HS-5 (cell line): ENCODE measurements at places on chromosomes 5 and 9.

GRCh38 chr9:79471580-79472543, 99.9 kb upstream of the TLE4 start:
- no peak for DNase-seq

DNA sequence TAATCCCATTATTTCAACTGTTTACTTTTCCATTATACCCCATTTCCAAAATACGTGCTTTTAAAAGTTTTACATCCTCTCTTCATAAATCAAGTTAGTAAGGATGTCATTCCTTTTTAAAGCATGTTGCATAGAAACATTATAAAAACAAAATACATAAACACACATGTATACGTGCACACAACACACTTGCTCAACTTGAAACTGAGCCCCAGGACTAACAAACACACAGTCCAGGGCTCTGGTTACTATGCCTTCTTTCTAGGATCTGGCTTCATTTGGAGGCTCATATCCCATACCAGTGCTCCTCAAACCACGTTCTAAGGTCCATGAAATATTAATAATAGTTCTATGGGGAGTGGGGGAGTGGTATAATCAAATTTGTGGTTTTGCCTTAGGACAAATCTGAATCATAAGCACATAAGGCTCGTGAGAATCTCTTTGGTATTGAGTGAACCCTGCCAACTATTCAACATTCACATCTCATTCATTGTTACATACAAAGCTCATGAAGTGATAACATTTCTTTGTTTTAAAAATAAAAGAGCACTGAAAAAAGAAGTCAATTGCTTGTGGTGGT, 55.2 kb downstream of the NFIB start:
- no peak for DNase-seq

DNA sequence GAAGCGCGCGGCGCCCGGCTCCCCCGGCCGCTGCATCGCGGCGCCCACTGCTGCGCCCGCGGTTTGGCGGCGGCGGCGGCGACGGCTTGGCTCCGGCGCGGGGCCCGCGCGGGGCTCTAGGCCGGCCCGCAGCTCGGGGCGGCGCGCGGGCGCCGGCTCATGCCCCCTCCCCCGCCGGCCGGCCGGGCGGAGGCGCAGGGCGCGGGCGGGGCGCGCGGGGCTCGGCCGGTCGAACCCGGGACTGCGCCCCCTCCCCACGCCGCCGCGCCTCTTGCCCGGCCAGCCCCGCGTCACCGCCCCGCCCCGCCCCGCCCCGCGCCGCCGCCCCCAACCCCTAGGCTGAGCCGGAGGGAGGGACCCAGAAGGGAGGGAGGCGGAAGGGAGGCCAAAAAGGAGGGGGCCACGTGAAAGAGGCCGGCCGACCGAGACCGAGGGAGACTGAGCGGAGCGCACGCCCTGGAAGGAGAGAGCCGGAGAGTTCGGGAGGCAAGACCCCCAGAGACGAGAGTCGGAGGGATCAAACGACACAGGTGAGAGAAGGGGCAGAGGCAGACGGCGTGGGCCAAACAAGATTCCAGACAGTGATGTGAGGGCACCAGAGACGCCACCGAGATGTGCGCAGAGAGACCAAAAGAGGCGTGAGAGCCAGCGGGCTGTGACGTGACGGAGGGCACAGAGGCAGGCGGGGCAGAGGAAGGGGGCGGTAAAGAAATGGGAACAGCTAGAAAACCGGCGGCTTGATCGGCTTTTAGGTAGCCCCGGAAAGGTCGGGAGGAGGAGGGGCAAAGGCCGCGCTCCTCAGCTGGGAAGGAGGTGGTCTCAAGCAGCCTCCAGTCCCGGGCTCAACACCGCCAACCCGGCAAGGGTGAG, at the start of gene BARX1:
Gene BARX1, minus strand, starts transcription at position 245 of the 870 bp plus-strand sequence. Its CDS starts 209 bp downstream, at position 36.
- DNase-seq, result no peak

DNA sequence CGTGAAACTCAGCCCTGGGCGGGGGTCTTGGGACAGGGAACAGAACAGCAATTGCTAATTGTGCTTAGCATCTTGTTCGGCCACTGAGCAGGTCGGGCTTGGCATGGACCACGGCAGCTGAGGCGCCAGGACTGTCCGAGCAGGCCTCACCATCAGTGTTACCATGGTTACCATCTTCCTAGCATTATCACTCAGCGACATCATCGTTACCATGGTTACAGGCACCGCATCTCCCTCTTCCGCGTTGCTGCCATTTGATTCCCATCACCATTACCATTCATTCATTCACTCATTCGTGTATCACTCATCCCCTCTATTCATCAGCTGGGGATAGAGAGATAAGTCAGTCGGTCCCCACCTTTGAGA, 81.0 kb upstream of the ZBTB43 start:
- DNase-seq, result no peak

DNA sequence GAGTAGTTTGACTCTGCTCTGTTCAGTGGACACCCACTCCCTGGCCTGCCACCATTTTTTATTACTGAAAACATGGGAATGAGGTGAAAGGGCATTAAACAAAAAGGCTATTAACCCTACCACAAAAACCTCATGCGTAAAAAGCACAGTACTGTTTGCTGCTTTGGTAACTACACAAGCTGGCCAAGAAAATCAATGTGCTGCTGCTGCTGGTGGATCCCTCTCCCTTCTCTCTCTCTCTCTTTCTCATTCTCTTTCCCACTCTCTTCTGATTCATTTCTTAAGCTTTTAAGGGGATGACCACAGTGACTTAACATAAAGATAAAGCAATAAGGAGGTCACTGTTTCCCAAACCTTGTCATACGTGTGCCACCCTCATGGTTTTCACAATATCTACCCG, 183.2 kb upstream of the TBC1D2 start:
- DNase-seq, result no peak

DNA sequence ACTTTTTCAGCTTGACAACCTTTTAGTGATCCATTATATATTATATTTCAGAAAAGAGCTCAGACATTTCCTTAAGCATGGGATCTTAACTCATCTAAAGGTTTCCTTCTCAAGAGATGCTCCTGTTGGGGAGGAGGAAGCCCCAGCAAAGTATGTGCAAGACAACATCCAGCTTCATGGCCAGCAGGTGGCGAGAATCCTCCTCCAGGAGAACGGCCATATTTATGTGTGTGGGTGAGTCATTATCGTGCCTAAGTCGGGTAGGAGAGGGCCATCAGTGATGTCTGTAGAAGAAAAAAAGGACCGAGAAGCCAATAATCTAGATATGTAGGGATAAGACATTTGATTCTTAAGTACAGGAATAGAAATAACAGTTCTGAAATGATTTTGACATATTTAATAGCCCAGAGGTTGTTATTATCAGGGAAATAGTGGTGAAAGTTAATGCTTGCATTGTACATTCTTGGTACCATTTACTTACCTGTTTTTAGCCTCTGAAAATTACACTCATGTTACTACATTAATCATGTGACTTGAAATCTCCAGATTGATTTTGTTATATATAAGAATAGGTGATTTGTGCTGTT, 28.2 kb downstream of the MTRR start:
- no peak for DNase-seq

DNA sequence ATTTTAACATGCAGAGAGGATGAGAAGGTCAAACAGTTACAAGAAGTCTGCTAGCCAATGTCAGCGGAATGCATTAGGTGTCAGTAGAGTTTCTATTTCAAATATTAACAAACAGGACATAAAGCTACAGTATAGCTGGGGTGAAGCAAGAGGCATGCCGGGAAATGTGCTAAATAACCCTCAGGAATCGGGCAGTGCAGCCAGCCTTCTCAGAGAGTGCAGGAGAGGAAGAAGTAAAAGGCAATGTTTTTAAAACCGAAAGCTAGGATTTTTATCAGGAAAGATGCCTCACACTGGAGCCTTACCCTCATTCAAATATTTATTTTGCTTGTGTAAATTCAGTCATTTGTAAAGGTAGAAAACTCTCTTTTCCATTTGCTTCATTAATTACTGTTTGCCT, 59.1 kb upstream of the SH3GL2 start:
- DNase-seq, result no peak

GRCh38 chr9:93123561-93124283, 10.3 kb downstream of the NINJ1 start:
- DNase-seq, result no peak

- no peak for DNase-seq
Measured at GRCh38 chr9:112700085-112700484, 17.8 kb downstream of the INIP start.

DNA sequence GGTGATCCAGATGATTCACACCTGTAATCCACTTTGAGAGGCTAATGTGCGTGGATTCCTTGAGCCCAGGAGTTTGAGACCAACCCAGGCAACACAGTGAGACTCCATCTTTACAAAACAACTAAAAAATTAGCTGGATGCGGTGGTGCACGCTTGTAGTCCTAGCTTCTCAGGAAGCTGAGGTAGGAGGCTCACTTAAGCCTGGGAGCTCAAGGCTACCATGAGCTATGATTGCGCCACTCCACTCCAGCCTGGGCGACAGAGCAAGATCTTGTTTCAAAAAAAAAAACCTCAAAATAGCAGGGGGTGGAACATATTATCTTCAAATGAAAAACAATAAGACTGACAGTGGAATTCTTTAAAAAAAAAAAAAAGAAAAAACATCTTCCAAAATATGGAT, 59.0 kb downstream of the PCDHGC5 start:
- no peak for DNase-seq

DNA sequence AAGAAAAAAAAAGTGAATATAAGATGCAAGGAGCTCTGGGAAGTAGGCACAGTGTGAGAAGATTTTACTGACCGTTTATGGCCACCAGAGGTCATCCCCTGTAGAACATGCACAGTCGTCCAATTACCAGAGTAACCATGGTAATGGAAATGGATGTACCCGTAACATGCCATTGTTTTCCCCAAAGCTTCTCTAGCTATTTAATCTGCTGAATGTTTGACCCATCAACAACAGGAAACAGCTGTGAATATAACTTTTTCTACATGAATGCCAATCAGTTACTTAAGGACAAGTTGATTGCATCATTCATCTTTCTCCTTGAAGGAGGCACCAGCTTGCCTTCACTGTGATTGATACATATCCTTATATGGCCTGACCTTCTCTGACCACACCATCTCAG, 1967.0 kb upstream of the CDH9 start:
- DNase-seq, result peak; percentile 11

GRCh38 chr9:1285526-1285925, 235.4 kb downstream of the DMRT2 start:
- no peak for DNase-seq

DNA sequence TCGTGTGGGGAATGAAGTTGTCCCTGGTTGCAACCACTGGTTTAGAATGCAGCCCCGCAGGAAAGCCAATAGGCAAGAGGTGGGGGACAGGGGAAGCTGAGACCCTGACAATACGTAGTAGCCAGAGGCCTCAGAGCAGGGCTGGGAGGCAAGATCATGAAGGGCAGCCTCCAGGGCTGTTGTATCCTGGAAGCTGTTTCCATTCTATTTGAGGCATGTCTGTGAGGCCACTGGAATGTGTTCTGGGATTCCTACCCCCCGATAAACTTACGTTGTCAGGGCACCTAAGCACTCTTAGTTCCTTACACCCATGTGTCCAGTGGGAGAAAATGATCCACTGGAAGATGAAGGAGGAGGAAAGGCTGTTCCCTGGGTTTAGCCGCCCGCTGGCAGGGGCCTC, 177.3 kb downstream of the CFAP90 start:
- no peak for DNase-seq

- no peak for DNase-seq
Measured at GRCh38 chr9:479971-480350, 265.3 kb downstream of the DOCK8 start.

GRCh38 chr5:83721953-83722901, 1.6 kb upstream of the HAPLN1 start:
- peak; percentile 41 for DNase-seq

- DNase-seq, result peak; percentile 20
Measured at GRCh38 chr5:98066910-98067309, 706.6 kb upstream of the RGMB start.

GRCh38 chr5:59760785-59761348, 132.7 kb downstream of the PDE4D start:
- no peak for DNase-seq

GRCh38 chr5:57117596-57117995, 56.3 kb upstream of the GPBP1 start:
- DNase-seq, result no peak

DNA sequence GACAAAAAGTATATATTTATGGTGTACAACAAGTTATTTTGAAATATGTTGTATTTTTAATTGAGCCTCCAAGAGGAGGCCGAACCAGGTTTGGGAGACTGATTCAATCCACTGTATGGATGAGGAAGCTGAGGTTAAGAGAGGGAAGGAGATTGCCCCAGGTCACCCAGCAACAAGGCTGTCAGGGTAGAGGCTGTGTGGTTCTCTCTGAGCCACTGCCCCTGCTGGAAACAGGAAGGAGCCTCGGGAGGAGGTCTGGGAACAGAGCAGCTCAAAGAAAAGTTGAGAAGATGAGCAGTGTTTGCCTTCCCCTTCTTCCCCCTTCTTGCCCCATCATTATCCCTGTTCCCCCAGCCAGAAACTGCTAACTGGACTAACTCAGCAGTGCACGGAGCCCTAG, 6.6 kb upstream of the FAT2 start:
- DNase-seq, result no peak

DNA sequence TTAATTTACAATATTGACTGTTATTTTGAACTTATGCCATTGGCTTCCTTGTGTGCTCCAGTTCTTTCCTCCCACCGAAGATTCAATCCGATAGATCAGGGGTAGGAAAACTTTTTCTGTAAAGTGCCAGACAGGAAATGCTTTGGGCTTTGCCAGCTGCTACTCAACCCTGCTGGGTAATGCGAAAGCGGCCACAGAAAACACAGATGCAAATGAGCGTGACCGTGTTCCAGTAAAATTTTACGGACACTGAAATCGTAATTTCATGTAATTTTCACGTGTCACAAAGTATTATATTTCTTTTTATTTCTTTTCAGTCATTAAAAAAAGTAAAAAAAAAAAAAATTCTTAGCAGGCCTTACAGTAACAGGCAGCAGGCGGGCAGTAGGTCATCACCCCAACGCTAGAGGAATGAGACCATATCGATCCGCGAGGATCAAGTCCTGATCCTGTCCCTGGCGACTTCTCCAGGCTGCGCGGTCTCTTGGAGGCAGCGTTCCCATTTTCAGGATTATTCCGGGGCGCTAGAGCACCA, 599 bp downstream of the NMRK1 start:
- no peak for DNase-seq

DNA sequence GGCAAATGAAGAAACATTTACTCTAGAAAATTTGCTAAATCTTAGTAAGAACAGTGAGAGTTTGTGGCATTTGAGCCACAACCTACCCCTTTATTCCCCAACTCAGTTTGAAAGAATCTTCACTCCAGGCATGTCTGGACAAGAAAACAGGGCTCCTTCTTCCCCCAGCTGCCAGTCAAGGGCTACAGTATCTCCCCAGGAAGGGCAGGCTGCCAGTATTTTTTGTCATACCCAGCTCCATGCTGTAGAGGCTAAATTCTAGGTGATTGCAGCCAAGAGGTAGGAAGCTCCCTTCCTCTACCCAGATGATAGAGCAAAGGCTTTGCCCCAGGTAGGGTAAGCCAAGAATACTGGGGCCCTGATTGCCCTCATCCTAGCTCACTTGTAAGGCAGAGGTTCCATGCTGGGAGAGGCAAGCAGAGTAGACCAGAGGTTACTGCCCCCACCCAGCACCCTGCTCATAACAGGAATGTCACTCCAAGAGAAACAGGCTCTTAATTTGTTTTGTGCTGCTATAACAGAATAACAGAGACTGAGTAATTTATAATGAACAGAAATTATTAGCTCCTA, 20.0 kb upstream of the GRPEL2 start:
- DNase-seq, result no peak
